Fibroblast of skin of abdomen (primary cell): ENCODE measurements at places on chromosomes 12 and 14.

GRCh38 chr12:65941388-65941787, 117.1 kb downstream of the HMGA2 start:
- peak; percentile 94 for DNase-seq

DNA sequence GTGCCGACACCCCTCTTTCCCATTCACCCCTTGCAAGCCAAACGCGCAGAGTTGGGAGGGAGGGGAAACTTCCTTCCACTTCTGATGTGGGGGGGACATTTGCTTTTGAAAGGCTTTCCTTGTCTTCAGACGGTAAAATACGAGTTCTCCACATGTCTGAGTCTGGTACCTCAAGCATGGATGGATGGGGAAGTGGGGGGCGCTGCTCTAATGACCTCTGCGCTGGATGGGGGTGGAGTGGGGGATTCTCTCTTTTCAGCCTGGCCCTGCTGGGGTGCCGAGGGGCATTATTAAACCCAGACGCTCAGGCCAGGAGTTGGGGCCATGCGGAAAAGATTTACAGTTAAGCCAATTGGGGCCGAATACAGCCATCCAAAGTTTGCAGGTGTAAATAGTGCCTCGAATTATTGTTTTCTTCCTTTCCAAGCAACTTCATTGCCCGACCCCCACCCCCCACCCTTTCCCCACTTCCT, 9.1 kb upstream of the TBX3 start:
- DNase-seq = no peak

GRCh38 chr14:59451849-59452248, 13.3 kb downstream of the GPR135 start:
- no peak for DNase-seq

GRCh38 chr14:75800792-75801191, 139.7 kb downstream of the TTLL5 start:
- no peak for DNase-seq

- peak; percentile 47 for DNase-seq
Observed at GRCh38 chr12:46266382-46266791, 2.5 kb downstream of the SLC38A1 start.

DNA sequence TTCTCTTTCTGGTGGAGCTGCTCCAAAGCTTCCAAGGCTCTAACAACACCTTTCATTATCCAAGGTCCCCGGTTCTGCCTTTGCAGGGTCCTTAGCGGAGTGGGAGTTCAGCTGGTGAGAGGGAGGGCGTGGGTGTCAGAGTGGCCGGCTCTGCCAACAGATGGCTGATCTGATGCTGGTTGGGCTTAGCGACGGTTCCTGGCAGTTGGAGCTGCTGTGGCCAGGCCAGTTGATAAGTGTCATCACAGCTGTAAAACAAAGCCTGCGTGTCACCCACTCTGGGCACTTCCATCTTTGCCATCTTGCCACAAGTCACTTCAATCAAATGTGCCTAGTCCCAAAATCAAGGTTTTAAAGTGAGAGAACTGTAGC, 36.3 kb downstream of the RIN3 start:
- DNase-seq = peak; percentile 36

DNA sequence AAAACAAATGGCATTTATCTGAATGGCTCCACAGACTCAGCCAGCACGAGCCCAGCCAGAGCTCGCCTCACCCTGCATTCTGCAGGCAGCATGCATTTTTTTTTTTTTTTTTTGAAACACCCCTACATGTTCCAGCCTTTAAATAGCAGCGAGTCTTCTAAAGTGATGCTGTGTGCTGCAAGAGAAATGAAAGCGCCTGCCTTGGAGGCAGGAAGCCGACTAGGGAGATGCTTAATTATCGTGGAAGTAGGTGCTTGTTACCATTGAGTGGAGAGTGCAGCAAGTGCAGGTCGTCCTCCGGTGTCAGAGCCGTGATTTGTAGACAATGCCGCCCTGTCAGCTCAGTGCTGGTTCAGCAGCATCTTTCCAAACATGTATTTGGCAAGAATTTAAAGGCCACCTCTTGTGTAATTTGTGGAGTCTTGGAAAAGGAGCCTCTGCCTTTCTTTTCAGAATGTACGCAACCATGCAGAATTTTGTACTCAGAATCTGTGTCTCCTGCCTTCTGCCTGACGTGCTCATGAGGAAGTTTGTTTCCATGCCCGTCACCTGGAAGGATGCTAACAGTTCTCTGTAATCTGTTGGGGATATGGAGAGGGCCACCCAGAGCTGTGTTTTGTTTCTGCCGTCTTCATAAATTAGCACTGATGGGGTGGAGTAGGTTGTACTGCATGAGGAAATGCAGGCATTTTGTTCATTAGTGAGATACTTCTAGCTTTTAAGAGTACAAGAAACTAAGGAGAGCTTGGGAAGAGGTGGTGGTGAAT, 345.9 kb upstream of the RGS6 start:
- DNase-seq = peak; percentile 63

- no peak for DNase-seq
Observed at GRCh38 chr14:75589931-75590330, 11.5 kb downstream of the FLVCR2 start.

GRCh38 chr12:46839232-46839631, 13.4 kb upstream of the SLC38A4 start:
- no peak for DNase-seq

DNA sequence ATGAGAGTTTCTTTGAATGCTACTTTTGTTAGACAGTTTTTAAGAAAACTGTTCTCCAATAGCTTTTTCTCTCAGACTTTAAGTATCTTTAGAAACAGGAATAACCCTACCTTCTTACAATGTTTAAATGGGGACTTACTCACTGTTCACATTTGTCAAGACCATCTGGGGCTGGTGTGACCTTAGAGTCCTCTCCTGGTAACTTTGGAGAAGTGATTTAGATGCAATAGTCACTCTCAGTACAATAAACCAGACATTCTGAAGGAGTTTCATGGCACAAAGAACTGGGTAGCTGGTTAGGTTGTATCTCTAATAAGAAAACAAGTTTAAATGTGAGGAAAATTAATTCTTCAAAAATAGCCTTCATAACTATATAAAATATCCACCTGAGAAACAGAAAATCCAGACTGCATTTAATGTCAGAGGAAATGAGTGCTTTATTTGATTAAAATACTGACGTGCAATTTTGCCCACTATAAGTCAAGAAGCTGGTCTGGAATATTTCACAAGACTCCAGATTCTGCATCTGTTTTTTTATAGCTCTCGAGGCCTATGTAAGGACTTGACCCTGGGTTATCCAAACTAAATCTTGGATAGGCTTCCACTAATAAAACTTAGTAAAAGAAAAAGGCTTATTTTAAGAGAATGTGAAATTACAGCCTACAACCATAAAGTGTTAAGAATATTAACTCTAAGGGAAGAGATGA, 108.7 kb downstream of the PTGER2 start:
- no peak for DNase-seq

GRCh38 chr12:55063291-55063690, 43.5 kb downstream of the NEUROD4 start:
- no peak for DNase-seq

- DNase-seq = peak; percentile 1
Observed at GRCh38 chr12:8996682-8997405, 7.5 kb downstream of the KLRG1 start.

DNA sequence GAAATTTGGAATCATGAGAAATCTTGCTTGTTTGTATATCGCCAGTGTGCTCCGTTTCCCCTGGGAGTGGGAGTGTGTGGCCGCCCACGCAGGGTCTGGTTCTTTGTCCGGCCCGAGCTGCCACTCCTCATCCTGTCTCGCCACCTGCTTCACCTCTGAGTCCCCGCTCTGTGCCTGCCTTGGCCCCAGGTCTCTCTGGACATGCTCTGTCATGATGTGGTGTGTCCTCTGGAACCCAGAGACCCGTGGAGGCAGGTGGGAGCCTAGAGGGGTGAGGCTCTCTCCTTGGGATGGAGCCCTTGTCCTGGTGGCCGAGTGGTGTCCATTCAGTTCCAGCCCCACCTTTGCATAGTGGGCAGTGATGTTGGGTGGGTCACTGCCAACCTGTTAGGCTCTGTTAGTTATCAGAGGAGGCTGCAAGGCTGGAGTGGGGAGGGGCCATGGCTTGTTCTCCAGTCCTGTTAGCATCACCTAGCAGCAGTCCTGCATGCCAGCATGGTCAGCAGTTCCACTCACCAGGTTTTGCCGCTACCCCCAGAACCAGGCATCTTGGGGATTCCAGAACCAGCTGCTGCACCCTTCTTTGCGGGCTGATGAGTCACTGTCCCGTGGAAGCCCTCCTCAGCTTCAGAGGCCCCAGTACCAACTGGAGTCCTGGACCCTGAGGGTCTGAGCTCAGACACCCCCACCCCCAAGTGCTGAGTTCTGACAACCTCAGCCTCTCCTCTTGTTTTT, 76.5 kb downstream of the EP400 start:
- no peak for DNase-seq

DNA sequence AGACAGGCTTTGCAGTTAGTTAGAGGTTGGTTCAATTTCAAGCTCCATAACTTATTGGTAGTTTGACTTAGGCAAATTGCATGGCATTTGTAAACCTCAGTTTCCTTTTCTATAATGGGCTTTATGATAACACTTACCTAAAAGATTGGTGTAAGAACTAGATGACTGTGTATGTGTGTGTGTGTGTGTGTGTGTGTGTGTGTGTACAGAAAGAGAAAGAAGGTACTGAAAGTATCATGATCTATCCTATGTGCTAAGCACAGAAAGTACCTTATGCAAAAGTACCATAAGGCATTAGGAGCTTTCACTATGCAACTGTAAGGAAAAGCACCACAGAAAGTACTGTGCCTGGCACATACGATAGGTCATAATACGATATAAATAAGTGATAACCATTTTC, 304.3 kb upstream of the KITLG start:
- no peak for DNase-seq
